Stimulated activated effector memory CD8-positive, alpha-beta T cell treated with anti-CD3 and anti-CD28 coated beads, Interleukin-12 subunit alpha, Interleukin-12 subunit beta, amount 100 ng/mL, for 72 hours (primary cell): ENCODE measurements at places on chromosomes 3 and 15.

GRCh38 chr3:171888466-171888865, 45.3 kb downstream of the TMEM212 start:
- no peak for DNase-seq

DNA sequence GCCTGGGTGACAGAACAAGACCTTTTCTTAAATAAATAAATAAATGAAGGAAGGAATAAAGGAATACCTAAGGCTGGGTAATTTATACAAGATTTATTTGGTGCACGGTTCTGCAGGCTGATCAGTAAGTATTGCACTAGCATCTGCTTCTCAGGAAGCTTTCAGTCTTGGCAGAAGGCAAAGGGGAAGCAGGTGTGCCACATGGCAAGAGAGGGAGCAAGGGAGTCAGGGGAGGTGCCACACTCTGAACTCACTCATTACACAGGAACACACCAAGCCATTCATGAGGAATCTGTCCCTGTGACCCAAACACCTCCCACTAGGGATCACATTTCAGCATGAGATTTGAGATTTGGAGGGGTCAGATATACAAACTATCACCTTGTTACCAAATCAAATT, 56.4 kb downstream of the PRKCI start:
- DNase-seq = no peak

GRCh38 chr15:90004671-90005070, 3.5 kb downstream of the ZNF710 start:
- no peak for DNase-seq

- peak; percentile 65 for DNase-seq
Observed at GRCh38 chr3:4821975-4822374, 157.3 kb upstream of the BHLHE40 start.

GRCh38 chr3:48797626-48798025, 50.0 kb downstream of the PRKAR2A start:
- DNase-seq = no peak

DNA sequence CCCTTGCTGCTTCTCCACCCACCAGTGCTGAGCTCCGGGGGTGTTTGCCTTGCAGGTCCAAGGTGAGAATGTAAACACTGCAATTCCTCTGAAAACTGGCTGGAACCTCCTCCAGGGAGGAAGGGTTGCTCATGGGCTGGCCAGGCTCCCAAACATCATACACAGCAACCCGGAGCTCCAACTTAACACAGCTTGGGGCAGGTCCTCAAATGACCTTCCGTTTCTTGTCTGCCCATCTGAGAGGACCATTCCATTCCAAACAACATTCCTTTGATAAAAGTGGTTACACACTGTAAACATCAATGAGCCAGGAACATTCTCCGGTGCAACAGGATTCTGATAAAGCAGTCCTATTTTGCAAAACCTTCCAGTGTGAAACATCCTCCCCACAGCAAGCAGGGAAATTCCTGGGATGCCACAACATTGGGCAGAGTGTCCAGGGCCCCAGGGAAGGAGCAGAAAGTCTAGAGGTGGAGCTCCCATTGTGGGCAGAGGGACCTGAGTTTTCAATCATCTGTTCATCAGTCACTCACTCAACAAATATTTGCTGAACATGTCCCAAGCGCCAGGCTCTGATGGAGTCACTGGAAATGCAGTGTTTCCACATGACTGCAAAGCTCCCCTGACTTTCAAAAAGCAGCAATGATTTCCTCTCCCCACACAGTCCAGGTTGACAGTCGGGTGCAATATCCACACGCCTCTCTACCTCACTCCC, 7.3 kb upstream of the HEG1 start:
- DNase-seq = no peak

DNA sequence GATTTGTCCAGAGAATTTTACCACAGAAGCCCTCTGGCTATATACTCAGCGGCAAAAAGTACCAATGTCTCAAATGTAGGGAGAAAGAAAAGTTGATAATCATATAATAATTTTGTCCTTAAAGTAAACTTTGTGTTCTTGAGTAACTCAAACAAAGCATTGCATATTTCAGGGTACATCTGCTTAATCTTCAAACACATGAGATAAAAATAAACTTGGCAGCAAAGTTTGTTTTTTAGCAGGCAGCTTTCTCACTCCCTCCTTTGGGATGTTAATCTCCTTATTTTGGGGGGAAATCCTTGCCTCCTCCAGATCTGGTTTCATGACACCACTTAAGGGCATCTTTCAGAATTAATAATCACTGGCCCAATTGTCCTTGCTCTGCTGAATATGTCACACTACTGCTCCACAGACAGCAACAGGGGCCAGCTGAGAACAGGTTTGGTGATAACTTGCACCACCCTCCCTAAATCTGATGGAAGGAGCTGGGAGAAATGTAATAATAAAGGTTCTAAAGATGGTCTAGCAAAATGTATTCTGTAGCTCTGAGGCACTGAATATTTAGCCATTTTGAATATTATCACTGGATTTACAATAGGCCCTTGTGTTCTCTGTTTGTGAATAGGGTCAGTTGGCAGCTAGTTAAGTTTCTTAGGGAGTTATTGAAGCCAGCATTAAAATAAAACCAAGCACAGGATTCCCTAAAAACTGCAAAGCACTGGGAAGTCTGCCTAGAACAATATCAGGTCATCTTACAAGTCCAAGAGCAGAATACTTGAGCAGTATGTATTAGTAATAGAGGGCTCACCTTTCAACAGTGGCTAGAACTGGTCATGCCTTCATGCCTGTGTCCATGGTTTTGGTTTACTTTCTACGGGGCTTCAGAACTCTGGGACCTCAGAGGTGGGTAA, 79.2 kb downstream of the EFL1 start:
- DNase-seq = no peak

DNA sequence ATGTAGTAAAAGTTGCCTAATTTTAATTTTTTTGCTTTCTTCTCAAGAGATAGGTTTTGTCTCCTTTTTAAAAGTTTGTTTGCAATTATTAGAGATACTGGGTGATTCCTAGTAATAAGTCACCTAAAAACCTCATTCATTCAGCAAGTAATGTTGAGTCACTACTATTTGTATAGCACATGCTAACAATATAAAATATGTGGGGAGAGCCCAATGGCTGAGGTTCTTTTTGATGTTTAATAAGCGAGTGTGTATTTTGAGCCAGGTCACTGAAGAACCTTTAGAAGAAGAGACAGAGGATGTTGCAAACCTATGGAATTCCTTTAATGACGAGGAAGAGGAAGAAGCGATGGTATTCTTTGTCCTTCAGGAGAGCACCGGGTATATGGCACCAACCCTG, 123.7 kb upstream of the CHRM5 start:
- no peak for DNase-seq

GRCh38 chr3:22089284-22089683, 338.3 kb upstream of the ZNF385D start:
- no peak for DNase-seq

DNA sequence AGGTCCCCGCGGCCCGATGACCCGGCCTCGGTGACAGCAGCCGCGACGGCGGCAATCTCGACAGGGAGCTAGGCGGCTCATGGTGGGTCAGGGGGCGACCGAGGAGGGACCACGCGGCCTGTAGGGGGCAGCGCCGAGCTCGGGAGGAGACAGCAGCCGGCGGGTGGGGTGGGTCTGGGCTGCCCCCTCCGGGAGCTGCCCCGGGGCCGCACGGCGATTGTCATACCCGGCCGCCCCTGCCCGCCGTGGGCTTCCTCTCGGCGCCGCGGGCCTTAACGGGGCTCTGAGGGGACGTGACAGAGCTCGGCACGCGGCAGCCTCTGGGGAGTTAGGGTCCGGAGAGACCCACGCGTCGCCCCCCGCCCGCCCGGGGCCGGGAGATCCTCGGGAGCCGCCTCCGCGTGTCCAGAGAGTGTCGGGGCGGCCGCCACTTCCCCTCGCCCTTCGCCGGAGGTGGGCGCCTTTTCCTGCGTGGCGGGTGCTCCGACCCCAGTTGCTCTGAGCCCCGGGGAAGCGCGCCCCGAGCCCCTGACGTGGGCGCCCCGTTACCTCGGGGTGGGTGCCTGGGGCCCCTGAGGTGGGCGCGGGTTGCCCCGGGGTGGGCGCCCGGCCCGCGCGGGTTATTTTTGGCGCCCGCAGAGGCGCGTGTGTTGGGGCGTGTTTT, 539 bp upstream of the PLCL2 start:
- peak; percentile 87 for DNase-seq

GRCh38 chr15:77496715-77497109, 76.0 kb downstream of the HMG20A start:
- peak; percentile 65 for DNase-seq

GRCh38 chr3:57598765-57599360, 1.7 kb upstream of the ARF4 start:
- DNase-seq = no peak

DNA sequence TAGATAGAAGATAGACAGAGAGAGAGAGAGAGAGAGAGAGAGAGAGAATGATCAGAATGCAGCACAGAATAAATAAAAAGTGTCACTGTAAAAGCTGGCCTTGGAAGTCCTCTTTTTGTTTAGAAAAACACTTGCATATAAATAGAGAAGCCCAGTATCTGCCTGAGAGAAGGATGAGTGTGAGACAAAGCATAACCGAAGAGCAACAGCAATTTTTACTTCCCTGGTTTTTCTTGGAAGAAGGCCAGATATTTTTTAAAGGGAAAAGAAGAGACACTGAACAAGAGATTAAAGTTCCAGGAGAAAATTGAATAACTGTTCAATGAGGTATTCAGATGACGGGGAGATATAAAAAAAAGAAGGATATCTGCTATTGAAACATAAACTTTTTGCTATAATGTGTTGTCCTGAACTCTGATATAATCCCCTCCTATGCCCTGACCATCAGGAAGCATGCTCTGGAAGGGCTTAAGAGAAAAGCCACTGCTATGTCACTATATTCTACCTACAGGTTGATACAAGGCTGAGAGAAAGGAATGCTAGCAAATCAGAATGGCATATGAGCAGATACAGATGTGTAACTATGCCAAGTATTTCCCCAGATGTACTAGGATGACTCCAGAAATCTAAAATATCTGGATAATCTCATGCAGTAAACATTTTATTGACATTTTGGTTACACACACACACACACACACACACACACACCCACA, 358.9 kb downstream of the RBMS3 start:
- no peak for DNase-seq

- no peak for DNase-seq
Observed at GRCh38 chr15:87781959-87782625, 474.4 kb downstream of the NTRK3 start.
